ENCODE measurements at places on chromosomes 2 and 18.

DNA sequence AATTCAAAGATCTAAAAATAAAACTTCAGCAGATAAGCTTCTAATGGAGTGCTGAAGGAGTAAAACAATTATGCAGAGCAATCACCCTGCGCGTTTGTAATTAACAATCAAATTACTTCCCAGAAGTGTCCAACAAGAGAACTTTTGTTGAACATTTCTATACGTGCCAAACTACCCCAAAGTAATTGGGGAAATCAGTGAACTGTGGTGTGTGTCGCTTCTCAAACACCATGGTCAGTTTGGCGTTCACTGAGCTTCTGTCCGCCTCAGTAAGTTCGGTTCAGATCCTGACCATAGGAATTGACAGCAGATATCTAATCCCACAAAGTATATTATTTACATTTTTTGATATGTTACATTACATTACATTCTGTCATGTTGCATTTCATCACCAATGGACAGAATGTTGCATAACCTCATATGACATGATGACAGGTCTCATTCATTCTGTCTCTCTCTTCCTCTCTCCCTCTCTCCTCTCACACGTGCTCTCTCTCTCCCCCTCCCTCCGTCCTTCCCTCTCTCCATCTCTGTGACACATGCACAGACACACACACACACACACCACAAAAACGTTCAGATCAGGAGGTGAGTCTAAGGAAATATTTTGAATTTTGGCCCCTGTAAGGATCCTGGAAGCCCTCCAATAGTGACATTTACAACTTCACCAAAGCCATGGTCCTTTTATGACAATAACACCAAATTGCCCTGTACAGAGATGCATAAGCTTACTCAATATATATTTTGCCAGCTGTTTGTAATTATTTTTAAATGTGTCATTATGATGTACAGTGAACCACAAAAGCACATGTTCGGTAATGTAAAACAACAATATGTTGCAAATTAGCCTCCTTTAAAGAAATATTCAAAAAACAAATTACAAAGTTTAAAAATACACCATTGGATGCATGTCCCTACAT, 269.2 kb downstream of the FIGN start:
- DNase-seq: no peak

GRCh38 chr2:127659408-127660290, 13.7 kb downstream of the GPR17 start:
- no peak for DNase-seq

- no peak for DNase-seq
Observed at GRCh38 chr2:164371916-164372315, 249.4 kb downstream of the GRB14 start.

- DNase-seq: no peak
Observed at GRCh38 chr18:34867520-34867919, 157.4 kb downstream of the DTNA start.

- DNase-seq: no peak
Observed at GRCh38 chr2:113158884-113159553, 14.8 kb upstream of the PSD4 start.

- no peak for DNase-seq
Observed at GRCh38 chr18:24006712-24007313, 7.7 kb upstream of the TTC39C start.

DNA sequence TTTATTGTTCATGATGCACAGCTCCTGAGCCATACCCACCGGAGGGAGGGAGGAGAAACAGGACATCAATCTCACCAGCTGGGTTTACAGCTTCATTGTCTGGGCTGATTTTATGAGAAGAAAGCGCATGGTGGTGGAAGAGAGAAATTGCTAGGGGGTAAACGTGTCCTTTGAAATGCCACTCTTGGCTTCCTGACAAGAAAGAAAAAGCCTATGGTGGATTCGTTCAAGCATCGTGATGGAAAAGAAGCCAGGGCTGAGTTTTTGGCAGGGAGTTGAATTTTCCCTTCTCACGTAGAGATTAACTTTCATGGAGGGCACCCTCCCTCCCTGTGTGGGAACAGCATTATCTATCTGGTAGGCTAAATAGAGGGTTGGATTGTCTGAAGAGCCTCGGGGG, 502.0 kb downstream of the SLC4A3 start:
- no peak for DNase-seq

- no peak for DNase-seq
Observed at GRCh38 chr18:35497027-35497369, 762 bp downstream of the INO80C start.

DNA sequence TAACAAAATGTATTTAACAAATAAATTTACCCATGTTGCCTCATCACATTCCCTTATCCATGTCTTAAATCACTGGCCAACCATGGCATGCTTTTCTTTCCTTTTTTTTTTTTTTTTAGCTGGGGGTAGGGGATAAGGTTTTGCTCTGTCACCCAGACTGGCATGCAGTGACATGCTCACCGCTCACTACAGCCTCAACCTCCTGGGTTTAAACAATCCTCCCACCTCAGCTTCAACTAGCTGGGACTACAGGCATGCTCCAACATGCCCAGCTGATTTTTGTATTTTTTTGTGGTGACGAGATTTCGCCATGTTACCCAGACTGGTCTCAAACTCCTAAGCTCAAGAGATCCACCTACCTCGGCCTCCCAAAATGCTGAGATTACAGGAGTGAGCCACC, 266.4 kb downstream of the THSD7B start:
- DNase-seq: no peak

DNA sequence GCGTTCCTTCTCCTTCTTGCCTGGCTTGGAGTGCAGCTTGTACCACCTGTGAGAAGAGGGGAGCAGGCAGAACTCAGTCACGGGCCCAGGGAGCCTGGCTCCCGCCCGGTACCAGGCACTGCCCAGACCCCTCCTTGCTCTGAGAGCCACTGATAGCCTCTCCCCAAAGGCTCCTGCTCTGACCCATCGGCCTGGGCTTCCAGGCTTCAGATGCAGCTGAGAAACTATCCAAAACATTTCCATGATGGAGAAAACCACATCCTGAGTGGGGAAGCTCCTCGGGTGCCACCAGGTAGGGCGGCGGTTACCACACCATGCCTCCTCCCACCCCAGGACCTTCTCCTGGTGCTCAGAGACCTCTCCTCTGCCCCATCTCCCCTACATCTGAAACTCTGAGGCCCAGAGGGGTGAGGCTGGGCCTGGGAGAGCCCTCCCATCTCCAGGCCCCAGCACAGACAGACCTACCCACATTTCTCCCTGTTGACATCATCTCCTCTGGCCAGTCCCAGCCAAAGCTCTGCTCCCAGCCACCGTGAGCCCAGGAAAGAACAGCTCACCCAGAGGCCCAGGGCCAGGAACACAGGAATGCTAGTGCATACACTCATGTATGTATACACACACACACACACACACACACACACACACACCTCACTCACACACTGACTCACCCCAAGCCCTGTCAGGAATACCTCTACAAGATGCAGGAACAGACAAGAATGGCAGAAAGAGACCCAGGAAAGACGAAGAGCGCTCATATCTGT, 17.9 kb upstream of the SFXN5 start:
- peak; percentile 83 for DNase-seq

DNA sequence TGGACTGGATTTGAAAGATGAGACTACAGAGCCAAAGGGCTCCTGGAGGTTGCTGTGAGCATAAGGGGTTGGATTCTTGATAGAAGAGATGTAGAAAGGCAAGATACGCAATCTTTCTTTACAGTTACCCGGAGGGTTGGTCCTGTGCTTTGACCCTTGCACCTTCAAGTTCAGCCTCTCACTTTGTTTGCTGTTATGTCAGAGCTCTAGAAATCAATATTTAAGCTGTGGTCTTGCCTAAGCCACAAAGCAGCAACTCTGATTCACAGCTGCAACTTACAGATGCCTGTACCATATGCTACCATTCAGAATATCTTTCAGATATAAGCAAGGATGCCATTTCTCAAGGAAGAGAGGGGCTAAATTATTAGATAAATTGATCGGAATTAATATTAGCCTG, 943.1 kb upstream of the LRRTM1 start:
- DNase-seq: no peak

DNA sequence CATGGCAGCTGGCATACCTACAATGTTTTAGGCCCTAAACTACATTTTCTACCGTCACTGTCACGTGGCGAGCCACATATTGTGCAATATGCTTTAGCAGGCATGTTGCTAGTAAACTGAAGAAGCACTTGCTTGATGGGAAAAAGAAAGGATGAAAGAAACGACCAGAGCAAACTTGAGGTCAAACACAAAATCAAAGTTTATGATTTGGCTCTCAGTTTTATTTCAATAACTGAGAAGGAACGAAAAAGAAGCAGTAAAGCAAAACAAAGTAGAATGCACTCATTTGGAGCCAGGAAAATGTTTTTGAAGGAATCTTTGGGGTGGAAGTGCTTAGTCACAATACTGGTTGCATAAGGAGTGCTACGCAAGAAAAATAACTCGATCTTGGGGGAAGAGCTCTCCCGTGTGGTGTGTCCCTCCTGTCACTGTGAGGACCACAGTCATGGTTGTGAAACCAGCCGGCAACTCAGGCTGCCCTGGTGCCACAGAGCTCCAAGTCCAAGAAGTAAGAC, 349.8 kb downstream of the RBM43 start:
- DNase-seq: peak; percentile 12

GRCh38 chr18:78972930-78973331, 6.7 kb upstream of the SALL3 start:
- DNase-seq: no peak

GRCh38 chr2:37564356-37564755, 107.1 kb downstream of the CDC42EP3 start:
- no peak for DNase-seq

- DNase-seq: no peak
Observed at GRCh38 chr2:96345438-96345837, 9.9 kb downstream of the NCAPH start.

GRCh38 chr18:70659036-70659925, 370.4 kb downstream of the SOCS6 start:
- DNase-seq: no peak

- no peak for DNase-seq
Observed at GRCh38 chr2:126642031-126642430, 13.9 kb upstream of the GYPC start.

- no peak for DNase-seq
Observed at GRCh38 chr2:196500686-196501431, 138.7 kb upstream of the CCDC150 start.

DNA sequence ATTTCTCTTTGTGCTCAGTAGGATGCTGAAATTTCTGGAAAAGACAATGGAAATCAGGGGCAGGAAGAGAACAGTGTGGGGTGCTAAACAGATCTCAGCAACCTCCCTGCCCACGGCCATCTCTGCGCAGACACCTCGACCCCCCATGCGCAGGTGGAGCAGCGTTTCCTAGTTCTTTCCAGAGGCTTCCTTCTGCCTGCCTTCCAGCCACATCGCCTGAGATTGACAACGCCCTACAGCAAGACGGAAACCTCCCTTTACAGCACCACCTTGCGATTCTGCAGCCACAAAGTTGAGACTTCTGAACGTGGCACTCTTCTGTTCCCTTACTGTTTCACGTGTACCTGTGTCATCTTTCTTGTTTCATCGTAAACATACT, 31.4 kb upstream of the CASP8 start:
- no peak for DNase-seq

GRCh38 chr2:184523732-184524131, 74.6 kb upstream of the ZNF804A start:
- no peak for DNase-seq

GRCh38 chr2:189841019-189841418, 56.8 kb downstream of the PMS1 start:
- no peak for DNase-seq

DNA sequence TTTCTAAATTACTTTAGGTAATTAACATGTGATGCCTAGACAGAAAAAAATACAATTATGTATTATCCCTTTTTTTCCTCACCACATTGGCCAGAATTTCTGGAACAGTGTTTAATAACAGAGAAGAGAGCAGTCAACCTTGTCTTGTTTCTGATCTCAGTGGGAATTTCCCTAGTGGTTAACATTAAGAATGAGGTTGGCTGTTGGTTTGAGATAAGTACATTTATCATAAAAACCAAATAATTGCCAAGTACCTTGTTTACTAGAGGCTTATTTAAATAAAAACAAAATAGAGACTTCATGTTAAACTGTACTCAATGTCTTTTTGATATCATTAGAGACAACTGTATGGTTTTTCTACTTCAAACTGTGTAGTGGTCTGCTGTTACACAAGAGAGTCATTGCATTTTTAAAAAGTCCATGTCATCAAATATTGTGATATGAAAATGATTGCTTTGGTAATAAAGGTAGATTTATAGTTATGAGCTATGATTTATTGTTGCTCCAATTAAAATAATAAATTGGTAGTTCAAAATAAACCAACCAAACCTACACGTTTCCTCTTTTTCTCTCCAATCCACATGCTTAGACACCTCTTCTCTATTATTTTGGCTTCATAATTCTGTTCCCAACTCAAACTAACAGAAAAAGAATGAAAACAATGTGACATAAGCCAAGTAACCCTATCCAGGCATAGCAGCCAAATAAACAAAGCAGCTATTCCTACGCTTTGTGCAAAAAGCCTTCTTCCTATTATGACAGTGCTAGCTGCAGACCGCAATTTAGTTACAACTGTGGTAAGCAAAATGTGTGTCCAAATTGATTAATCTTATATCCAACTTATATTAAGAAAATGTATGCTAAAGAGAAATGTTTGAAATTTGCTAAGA, 20.9 kb upstream of the TANK start:
- no peak for DNase-seq

DNA sequence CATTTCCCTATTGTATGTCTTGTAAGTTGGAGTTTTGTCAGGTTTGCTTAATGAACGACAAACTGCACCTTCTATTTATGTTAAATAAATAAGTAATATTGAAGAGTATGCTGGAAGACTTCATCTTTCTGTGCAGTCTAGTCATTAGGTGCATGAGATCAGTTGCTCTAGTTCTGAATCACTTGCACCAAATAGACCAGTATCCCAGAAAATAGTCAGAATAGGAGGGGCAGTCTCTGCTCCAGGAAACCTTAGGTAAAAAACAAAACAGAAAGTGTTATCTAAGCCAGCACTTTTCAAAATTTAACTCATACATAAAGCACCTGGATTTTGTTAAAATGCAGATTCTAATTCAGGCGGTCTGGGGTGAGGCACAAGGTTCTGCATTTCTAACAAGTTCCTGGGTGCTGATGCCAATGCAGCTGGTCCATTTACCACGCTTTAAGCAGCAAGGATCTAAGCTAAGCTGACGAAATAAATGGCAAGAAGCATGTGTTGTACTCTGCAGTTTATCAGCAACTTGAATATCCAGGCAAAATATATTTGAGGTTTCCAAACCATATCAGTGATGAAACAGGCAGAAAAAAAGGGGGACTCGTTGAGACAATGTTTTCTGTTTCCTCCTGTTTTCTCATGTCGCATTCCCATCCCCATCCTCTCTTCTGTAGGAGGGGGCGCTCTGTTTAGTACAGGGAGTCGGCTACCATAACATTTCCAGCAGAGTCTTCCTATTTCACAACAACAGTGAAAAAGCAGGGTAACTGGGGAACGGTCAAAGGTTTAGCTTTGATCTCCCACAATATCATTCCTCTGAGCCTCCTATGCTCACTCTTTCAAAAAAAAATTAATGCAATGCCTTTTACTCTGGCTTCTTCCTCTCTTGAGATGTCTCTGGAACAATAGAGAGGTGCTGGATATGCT, 106.4 kb downstream of the MBD2 start:
- no peak for DNase-seq

DNA sequence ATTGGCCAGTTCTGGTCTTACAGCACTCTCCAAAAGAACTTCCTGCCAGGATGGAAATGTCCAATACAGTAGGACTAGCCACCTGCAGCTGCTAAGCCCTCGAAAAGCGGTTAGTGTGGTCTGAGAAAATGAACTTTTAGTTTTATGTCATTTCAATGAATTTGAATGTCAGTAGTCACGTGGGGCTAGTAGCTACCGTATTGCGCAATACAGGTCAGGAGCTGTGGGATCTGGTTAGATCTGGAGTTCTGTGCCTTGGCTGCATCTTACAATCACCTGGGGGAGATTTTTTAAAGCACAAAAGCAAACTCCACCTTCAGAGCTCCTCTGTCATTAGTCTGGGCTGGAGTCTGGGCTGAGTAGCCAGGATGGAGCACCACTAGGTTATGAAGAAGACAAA, 35.9 kb downstream of the C1QL2 start:
- no peak for DNase-seq
